GM06990 (cell line): ENCODE measurements at places on chromosomes 1 and 21.

DNA sequence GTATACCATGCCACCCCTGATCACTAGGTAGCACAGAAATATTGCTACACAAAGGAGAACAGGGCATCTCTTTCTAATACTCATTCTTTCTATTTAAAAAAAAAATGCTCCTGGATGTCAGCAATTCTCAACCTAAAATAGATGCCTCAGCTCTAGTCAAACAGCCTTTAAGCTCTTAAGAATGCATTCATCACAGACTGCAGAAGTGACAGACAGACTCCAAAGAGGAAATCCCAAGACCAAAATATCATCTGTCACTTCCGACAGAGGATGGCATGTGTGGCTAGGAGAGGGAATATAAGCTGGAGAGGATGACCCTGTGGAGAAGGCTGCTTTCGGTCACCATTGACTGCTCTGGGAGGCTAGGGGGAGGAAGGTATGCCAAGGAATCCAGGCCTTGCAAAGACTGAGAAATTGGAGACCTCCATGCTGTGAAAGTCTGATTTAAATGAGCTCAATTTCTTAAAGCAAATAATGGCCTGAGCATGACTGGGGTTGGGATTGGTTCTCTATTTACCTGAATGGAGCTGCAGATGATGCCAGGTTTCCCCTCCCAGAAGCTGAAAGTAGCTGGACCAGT, 277.4 kb downstream of the BRINP2 start:
- DNase-seq = no peak

GRCh38 chr21:16821588-16821987, 691.3 kb upstream of the CXADR start:
- no peak for DNase-seq

DNA sequence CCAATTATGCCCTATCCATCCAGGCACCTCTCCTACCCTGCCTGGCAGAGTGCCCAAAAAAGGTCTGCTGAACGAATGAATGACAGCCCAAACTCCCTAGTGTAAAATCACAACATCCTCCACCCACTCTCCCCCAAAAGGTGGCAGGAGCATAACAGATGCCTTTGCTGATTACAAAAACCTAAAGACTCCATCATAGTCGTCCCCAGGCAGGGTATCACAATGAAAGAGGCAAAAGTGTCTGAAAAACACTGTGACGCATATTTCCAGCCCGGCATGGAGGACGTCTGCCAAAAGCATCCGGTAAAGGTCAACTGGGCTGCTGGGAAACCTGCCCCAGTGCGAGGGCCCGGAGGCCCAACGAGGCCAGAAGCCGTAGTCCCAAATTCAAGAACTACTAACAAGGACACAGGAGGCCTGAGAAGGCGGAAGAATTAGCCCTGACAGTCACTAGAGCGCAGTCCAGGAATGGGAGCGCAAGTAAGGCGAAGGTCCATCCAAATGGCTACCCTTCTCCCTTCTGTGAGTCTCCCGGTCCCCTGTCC, 576 bp downstream of the SMIM12 start:
- DNase-seq = no peak

DNA sequence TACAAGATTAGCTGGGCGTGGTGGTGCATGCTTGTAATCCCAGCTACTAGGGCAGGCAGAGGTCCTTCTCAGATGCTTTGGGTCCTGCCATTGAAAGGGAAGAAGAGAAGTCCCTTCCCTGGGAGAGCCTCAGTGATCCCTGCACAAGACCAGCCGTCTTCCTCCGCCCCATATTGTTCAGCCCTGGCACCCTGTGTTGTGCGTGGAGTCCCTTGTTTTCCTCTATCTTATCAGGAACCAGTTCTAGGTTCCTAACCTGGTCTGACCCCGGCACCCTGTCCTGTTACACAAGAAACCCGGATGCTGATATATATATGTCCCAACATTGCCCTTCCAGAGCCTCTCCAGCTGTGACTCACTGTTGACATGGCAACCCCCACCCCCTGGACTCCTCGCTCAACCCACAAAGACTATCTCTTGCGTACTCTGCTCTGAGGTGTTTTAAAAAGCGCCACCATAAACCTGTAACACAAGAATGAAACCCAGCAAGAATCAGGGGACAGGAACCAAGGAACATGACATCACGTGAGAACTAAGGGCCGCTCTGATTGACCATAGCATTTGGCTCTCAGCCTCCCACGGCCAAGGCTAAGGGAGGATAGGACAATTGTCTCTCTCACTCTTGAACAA, 4.8 kb downstream of the MX2 start:
- peak; percentile 49 for DNase-seq

DNA sequence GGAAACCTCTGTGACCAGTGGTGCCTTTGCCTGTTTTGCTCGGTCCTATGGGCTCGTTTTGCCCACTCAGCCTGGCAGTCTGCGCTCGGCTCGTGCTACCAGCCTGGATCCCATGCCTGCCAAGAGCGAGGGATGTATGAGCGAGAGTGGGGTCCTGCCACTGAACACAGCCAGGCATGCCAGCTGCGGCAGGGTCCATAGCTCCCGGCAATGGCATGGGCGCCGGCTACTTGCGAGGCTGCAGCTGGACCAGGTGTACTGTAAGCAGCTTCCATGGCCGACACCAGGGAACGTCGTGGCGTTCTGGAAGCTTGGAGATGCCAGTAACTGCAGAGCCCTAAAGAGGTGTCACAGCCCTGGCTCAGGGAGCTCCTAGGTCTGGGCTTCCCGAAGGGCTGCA, 22.4 kb upstream of the TGFB2 start:
- DNase-seq = no peak

DNA sequence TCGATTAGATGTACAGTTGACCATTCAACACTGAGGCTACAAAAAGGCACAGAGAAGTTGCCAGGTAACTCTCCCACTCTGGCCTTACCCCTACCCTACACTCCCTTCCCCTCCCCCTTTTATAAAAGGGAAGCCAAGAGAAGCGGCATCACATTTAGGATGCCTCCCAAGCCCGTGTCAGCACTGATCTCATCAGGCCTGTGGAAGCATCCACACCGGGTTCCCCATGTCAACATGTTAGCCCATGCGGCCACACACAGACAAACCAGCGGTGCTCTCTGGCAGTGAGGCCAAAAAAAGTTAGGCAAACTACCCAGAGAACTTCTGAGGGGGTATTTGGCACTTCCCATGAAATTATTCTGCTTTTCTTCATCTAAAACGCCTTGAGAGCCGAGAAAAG, 29.9 kb downstream of the BCAR3 start:
- no peak for DNase-seq

DNA sequence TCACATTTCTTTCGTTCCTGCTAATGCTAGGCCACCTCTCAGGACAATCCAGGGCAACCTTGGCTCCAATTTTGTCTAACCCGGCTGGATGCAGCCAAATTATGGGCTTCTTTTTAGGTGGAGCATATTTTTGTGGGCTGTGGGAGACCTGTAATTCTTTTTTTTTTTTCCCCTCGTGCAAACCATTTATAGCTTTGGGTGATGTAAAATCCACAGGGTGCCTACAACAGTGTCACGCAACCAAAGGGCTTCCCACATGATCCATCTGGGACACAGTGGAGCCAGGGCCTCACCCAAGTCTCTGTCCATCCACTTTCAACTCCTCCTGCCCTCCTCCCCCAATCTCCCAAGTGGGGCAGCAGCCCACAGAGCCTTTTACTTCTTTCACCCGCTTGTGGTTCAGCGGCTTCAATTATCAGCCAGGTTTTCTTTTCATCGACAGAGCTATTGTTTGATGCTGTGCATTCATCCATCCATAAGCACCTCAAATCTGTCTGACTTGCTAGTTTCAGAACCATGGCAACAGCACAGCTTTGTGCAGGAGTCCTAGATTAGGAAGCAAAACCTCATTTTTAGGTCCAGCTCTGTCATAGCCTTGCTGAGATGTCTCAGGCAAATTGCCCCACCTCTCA, 10.0 kb upstream of the OVAAL start:
- DNase-seq = no peak

- DNase-seq = no peak
These were observed 279.0 kb downstream of the PTPRU start for GRCh38 chr1:29515170-29515955.

DNA sequence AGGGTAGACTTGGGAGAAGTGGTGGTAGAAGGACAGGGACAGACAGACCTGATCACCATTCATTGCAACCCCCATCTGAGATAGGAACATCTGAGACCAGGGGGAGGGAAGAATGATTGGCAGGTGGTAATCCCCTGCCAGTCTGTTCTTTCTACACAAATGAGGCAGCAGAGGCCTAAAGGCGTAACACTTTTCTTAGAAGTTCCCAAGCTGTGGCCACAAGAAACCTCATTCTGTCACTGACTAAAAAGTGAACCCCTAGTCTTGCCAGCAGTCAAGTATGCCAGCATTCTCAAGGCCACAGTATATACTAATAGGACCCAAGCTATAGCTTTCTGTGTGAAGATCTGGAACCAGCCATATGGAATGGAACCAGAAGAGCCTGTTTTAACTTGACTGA, 638.0 kb downstream of the KCNT2 start:
- no peak for DNase-seq

- no peak for DNase-seq
These were observed 305.1 kb downstream of the MATN1 start for GRCh38 chr1:30418061-30418938.

GRCh38 chr1:198161718-198162090, 4.9 kb downstream of the NEK7 start:
- DNase-seq = peak; percentile 17

DNA sequence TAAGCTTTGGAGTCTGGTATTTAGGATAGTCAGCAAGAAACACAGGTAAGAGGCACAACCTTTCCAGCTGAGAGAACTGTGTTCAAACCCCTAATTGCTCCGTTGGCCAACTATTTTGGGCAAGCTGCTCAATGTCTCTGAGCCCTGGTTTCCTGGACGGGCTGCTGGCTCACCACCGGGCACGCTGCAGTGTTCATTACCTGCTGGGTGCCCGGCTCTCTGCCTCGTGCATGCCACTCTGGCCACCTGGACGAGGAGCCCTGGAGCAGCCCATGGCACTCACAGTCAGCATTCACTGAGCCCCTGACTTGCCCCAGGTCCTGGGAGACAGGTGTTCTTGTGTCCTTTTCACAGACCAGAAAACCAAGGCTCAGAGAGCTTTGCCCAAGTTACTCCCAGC, 51.0 kb downstream of the DMRTB1 start:
- DNase-seq = no peak

DNA sequence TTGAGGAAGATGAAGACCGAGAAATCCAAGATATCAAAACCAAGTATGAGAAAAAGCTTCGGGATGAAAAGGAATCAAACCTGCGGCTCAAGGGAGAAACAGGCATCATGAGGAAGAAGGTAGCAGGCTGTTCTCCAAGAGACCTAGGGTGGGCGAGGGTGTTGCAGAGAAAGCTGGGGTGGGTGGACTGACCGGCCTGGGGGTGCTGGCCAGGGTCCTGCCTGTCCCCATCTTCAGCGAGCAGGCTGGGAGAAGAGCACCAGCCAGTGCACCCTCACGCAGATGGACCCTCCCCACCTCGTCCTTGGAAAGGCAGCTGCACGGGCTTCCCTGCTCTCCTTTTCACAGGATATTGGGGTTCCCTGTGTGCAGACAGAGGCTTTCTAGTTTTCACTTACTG, 46.9 kb upstream of the TMEM125 start:
- DNase-seq = no peak

GRCh38 chr1:172704001-172704400, 45.1 kb downstream of the FASLG start:
- no peak for DNase-seq

DNA sequence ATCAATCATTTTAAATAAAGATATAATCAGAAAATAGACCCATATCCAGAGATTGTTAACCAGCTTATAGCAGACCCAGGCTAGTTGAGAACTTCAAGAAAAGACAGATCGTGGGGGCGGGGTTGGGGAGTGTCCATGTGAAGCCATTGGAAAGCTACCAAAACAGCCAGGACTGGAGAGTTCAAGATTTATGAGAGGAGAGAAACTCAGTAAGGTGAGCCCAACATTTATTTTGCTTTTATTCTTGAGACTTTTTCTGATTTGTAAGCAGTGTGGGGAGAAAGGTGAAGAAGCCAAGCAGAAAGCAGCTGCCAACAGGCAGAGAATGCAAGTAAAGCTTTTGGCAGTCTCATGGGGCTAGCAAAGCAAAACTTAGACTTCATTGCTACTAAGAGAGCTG, 179.9 kb downstream of the VPS13D start:
- no peak for DNase-seq

GRCh38 chr1:10767282-10767681, 29.2 kb downstream of the CASZ1 start:
- DNase-seq = no peak

GRCh38 chr1:48223366-48224240, 1.1 kb downstream of the SLC5A9 start:
- DNase-seq = no peak

DNA sequence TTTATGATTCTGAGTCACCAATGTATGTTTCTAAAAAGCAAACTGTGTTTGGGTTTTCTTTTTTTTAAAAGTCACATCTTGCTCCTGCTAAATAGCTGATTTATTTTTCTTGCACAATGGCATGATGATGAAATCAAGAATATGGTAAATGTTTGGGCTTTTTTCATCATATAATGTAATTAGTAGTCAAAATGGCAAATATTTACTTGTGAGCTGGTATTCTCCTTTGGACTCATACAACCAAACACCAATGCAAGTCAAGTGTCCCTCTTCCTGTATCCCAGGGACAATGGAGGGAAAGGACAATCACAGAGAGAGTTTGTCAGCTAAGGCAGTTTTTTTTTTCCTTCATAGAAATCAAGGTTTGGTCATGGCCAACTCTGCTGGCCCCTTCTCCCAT, 94.6 kb upstream of the RALGPS2 start:
- DNase-seq = no peak

- DNase-seq = no peak
These were observed 9.8 kb upstream of the RAB42 start for GRCh38 chr1:28582248-28582615.

- DNase-seq = no peak
These were observed 93.1 kb upstream of the COL6A1 start for GRCh38 chr21:45888386-45889009.

DNA sequence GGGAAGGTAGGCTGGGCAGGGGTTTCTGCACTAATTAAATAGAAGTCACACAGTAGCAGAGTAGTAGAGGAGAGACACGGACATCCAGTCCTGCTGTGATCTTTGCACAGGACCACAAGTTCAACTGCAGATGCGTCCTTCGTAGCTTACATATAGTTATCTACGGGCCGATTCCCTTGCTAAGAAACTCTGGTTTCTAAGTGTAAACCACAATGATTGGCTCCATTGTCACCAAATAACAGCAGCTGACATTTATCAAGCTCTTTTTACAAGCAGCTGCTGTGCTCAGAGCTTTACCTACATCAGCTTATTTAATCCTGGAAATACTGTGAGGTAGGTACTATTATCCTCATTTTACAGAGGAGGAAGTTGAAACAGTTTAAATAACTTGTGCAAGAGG, 3.1 kb downstream of the SLC45A3 start:
- DNase-seq = no peak

- DNase-seq = no peak
These were observed 67.3 kb downstream of the PLPPR5 start for GRCh38 chr1:98937347-98937746.

DNA sequence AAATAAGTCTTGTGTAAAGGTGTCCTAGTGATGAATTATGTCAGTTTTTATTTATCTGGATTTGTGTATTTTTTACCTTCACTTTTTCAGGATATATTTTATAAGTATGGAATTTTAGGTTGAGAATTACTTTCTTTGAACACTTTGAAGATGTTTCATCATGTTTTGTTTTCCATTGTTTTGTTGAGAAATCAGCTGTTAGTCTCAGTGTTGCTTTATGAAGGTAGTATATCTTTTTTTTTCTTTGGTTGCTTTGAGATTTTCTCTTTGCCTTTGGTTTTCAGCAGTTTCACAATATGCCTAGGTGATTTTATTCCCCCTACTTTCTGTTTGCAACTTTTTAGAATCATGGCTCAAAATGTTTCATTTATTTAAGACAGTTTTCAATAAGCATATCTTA, 48.8 kb upstream of the PRKACB start:
- no peak for DNase-seq
